Fibroblast of skin of scalp (primary cell): ENCODE measurements at places on chromosomes 5 and 9.

- DNase-seq = no peak
Measured at GRCh38 chr9:38226491-38226951, 157.5 kb upstream of the SHB start.

- peak; percentile 33 for DNase-seq
Measured at GRCh38 chr9:2053883-2054845, 39.0 kb downstream of the SMARCA2 start.

GRCh38 chr9:125902214-125902613 is 155.0 kb downstream of the PBX3 start:
- DNase-seq = no peak

GRCh38 chr9:13863112-13863511 is 450.8 kb downstream of the NFIB start:
- peak; percentile 7 for DNase-seq

- DNase-seq = no peak
Measured at GRCh38 chr5:106854922-106855321, 815.8 kb downstream of the EFNA5 start.

DNA sequence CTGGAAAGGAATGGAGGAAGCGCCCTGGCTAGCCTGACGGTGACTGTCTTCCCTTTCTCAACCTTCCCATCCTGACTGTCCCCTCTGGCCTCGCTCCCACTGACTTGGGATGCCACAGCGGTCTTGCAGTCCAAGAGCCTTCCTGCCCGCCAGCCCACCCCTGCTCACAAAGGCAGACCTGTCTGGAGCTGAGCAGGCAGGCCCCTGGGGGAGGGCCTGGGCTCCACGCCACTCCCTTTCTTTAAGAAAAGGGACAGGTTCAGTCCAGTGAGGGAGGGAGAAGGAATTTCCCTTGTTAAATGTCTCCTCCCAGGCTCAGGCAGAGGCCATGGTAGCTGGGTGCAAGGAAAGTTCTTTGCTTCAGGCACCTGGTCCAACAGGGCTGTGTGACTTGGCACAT is 18.1 kb downstream of the FGF1 start:
- DNase-seq = no peak

DNA sequence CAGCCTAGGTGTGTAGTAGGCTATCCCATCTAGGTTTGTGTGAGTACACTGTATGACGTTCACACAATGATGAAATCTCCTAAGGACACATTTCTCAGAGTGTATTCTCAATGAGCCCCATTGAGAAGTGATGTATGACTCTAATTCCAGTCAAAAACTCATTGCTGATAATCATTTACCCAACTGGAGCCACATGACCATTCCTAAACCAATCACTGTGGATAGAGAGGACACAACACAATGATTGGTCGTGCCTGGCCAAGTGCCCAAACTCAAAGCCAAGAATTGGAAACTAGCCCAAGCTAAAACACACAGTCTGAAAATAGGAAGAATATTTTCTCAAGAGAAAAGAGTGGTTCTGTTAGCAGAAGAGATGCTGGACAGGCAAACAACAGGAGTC is 191.2 kb downstream of the ZNF462 start:
- DNase-seq = no peak

- no peak for DNase-seq
Measured at GRCh38 chr5:167898361-167899042, 392.9 kb upstream of the WWC1 start.
